ENCODE measurements at places on chromosomes 2 and 18. TPM values are rescaled to one million over a fixed set of nuclear protein-coding genes. Genes with fewer than 3 reads are reported as not detected.

GRCh38 chr2:157447741-157448140 lies 3.9 kb upstream of the CYTIP start:
- H3K4me1 ChIP-seq = peaks cover 56% of the 10 kb centered on the region
- peak overlapping the region; percentile 77 for H3K4me3 ChIP-seq
- H3K27me3 ChIP-seq = peaks cover 2% of the 10 kb centered on the region
- H3K27ac ChIP-seq = peak overlapping the region; percentile 86
- H3K36me3 ChIP-seq = peaks cover 25% of the 10 kb centered on the region

DNA sequence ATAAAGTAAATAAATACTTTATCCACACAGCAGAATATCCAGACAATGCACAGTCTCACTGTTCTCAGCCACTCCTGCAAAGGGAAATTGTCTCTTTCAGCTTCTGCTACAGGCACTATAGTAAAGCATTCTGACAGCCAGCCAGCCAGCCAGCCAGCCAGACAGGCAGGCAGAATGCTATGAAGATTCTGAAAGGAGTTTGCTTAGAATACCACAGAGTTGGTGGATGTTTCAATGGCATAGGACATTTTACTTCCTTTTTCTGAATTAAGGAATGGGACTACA lies 116.1 kb upstream of the CYP26B1 start:
- no peaks in the 10 kb centered on the region for H3K27me3 ChIP-seq
- no peak overlapping the region for H3K4me3 ChIP-seq
- no peaks in the 10 kb centered on the region for H3K4me1 ChIP-seq
- DNase-seq = no peak
- no peak overlapping the region for H3K27ac ChIP-seq
- H3K36me3 ChIP-seq = no peaks in the 10 kb centered on the region

DNA sequence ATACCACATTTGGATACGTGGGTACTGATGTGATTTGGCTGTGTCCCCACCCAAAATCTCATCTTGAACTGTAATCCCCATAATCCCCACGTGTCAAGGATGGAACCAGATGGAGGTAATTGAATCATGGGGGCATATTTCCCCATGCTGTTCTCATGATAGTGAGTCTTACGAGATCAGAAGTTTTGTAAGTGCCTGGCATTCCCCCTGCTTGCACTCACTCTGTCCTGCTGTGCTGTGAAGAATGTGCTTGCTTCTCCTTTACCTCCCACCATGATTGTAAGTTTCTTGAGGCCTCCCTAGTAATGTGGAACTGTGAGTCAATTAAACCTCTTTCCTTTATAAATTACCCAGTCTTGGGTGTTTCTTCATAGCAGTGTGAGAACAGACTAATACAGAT lies 70.3 kb downstream of the CHST9 start:
- no peak overlapping the region for H3K4me3 ChIP-seq
- no peak overlapping the region for H3K27ac ChIP-seq
- no peaks in the 10 kb centered on the region for H3K27me3 ChIP-seq
- H3K4me1 ChIP-seq = no peaks in the 10 kb centered on the region
- DNase-seq = no peak

DNA sequence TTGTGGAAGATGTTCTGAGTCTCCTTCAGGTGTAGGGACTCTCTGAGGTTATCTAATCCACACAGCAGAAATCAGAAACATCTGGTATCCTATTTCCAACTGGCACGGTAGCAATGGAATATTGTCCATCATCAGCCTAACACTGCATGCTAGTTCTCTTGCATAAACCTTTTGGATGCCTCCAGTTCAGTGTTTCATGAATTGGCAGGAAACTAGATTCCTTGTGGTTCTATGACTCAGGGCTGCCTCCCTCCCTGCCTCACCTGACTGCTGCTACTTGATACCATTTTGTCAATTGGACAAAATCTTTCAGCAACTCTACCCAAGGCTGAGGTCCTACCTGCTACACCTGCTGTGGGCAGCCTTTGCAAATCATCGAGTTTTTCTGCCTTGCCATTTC lies 130.9 kb downstream of the TPGS2 start:
- H3K4me3 ChIP-seq = no peak overlapping the region
- no peak overlapping the region for H3K27ac ChIP-seq
- DNase-seq = no peak
- no peaks in the 10 kb centered on the region for H3K36me3 ChIP-seq
- H3K4me1 ChIP-seq = no peaks in the 10 kb centered on the region
- H3K27me3 ChIP-seq = peaks cover 2% of the 10 kb centered on the region

The MARCHF4 gene
- total RNA-seq = not detected

The SCYGR4 gene
- not detected for total RNA-seq

The CCNYL1 gene
- total RNA-seq = 5.7 TPM

The ZNF514 gene
- 11.6 TPM for total RNA-seq

The CYS1 gene
- 0.07 TPM for total RNA-seq

DNA sequence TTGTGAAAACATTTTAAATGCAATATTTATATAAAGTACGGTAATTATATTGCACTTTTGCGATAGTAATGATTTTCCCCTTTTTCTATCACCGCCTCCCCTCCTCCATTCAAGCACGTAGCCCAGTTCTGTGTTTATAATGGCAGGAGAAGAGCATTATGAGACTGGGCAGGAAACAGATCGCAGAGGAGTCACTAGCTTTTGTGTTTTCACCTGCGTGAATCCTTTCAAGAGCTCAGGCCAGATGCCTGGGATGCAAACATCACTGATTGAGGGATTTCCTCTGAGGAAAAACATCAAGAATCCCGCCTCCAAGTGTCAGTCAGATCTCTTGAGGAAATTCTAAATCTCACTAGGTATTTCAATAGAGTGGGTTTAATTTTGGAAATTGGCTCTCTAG lies 178.4 kb upstream of the FN1 start:
- H3K4me1 ChIP-seq = no peaks in the 10 kb centered on the region
- no peaks in the 10 kb centered on the region for H3K36me3 ChIP-seq
- no peak overlapping the region for H3K27ac ChIP-seq
- H3K4me3 ChIP-seq = no peak overlapping the region

GRCh38 chr2:36780231-36780839 lies 83.8 kb downstream of the VIT start:
- peaks cover 8% of the 10 kb centered on the region for H3K27me3 ChIP-seq
- no peak for DNase-seq
- no peak overlapping the region for H3K4me3 ChIP-seq
- no peaks in the 10 kb centered on the region for H3K36me3 ChIP-seq
- peaks cover 2% of the 10 kb centered on the region for H3K4me1 ChIP-seq
- no peak overlapping the region for H3K27ac ChIP-seq

DNA sequence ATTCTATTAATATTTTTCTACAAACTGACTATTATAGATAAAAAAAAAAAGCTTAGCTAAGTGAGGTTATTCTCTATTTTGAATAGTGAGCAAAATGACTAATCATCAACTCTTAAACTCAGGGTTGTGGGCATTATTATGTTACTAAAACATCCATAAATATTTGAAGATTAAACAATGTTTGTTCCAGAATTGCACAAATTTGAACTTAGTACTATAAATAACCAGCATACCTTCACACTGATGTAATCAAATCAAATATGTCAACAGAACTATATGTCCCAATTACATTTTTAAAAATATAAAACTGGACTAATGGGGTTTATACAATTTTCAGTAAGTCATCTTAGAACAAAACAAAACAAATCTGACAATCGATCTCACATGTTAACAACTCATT lies 800.9 kb downstream of the LRP1B start:
- no peak for DNase-seq
- H3K27me3 ChIP-seq = no peaks in the 10 kb centered on the region
- no peaks in the 10 kb centered on the region for H3K4me1 ChIP-seq
- H3K36me3 ChIP-seq = no peaks in the 10 kb centered on the region
- no peak overlapping the region for H3K4me3 ChIP-seq

The IL1F10 gene
- total RNA-seq = not detected

DNA sequence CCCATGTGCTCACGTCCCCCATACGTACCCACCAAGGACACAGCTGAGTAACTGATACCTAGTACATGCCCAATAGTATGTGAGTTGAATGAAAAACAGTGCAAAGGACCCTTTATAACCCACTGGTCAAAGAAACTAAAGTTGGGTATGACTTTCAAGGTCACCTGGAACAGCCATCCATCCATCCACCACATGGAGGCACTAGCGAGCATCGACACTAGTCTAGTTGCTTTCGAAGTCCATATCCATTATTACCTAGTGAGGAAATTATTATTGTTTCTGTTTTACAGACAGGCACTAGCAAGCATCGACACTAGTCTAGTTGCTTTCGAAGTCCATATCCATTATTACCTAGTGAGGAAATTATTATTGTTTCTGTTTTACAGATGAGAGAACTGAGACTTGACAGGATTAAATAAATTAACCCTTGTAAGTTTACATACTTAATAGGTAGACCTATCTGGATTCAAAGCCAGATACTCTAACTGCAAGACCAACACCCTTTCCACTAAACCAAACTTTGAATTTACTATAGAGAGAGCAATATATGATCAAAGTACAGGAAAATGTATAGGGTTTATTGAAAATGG lies 233.7 kb downstream of the METTL4 start:
- H3K36me3 ChIP-seq = no peaks in the 10 kb centered on the region
- no peaks in the 10 kb centered on the region for H3K4me1 ChIP-seq
- no peak overlapping the region for H3K27ac ChIP-seq
- no peak overlapping the region for H3K4me3 ChIP-seq

- peaks cover 4% of the 10 kb centered on the region for H3K4me1 ChIP-seq
- no peak overlapping the region for H3K4me3 ChIP-seq
- no peaks in the 10 kb centered on the region for H3K27me3 ChIP-seq
- H3K27ac ChIP-seq = no peak overlapping the region
Observed at GRCh38 chr2:212723226-212723625, 184.6 kb upstream of the ERBB4 start.

The CPO gene
- total RNA-seq = not detected

The APCDD1 gene
- not detected for total RNA-seq

GRCh38 chr2:233311241-233311926 lies 3.8 kb downstream of the SAG start:
- no peak overlapping the region for H3K4me3 ChIP-seq
- H3K4me1 ChIP-seq = no peaks in the 10 kb centered on the region
- H3K27me3 ChIP-seq = no peaks in the 10 kb centered on the region
- H3K36me3 ChIP-seq = no peaks in the 10 kb centered on the region
- H3K27ac ChIP-seq = no peak overlapping the region
- no peak for DNase-seq

The GALNT1 gene
- 37.2 TPM for total RNA-seq

DNA sequence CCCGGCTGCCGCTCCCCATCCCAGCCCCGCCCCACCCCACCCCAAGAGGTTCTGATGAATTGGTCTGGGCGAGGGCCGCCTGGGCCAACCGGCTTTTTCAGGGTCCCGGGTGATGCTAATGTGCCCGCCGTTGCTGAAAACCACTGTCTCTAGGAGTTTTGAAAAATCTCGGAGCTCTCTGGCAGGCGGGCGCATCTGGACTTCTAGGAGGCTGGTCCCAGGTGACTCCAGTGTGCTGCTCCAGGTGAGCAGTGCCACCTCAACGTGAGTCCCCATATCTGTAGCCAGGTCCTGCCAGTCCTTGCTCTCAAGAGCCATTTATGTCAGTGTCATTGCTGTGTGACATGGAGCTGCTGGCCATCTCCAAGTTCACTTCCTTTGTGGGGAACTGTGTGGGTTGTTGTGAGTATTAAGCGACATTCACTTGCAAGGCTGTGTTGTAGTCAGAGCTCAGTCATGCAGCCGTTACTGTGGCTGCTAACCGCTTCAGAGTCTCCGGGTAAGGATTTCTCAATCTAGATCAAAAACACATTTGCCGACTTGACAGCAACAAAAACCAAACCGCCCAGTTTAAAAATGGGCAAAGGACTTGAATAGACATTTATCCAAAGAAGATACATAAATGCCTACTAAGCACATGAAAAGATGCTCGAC lies at the start of gene RFX8:
RFX8 (minus strand) TSS at position 382 of the 654 bp plus-strand sequence. CDS start 8,264 bp downstream, outside the sequence.
- DNase-seq = peak; percentile 84
- peak within 1 kb of the TSS; percentile 82 for H3K27ac ChIP-seq
- H3K36me3 ChIP-seq = no peaks in the 10 kb centered on the region
- H3K4me1 ChIP-seq = peaks cover 12% of the 10 kb centered on the region
- H3K4me3 ChIP-seq = peak within 1 kb of the TSS; percentile 80

The REG1B gene
- not detected for total RNA-seq

The DHRS9 gene
- 5.4 TPM for total RNA-seq

- no peaks in the 10 kb centered on the region for H3K36me3 ChIP-seq
- no peaks in the 10 kb centered on the region for H3K27me3 ChIP-seq
- H3K4me1 ChIP-seq = no peaks in the 10 kb centered on the region
- no peak overlapping the region for H3K4me3 ChIP-seq
- no peak for DNase-seq
Observed at GRCh38 chr2:34853646-34854045, 1254.5 kb upstream of the FAM98A start.

DNA sequence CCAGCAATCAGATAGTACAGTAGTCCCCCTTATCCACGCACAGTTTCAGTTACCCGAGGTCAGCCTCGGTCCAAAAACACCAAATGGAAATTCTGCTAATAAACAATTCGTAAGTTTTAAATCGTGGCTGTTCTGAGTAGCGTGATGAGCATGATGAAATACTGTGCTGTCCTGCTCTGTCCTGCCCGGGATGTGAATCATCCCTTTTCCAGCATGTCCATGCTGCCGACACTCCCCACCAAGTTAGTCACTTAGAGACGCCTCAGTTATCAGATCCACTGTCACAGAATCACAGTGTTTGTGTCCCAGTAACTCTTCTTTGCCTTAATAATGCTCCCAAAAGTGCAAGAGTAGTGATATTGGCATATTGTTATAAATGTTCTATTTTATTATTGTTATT lies 62.1 kb downstream of the MEX3C start:
- no peak for DNase-seq
- H3K4me1 ChIP-seq = peaks cover 2% of the 10 kb centered on the region
- no peaks in the 10 kb centered on the region for H3K27me3 ChIP-seq
- H3K27ac ChIP-seq = no peak overlapping the region
- no peak overlapping the region for H3K4me3 ChIP-seq

- H3K4me1 ChIP-seq = no peaks in the 10 kb centered on the region
- no peak for DNase-seq
- no peak overlapping the region for H3K4me3 ChIP-seq
- no peaks in the 10 kb centered on the region for H3K36me3 ChIP-seq
- H3K27me3 ChIP-seq = no peaks in the 10 kb centered on the region
Observed at GRCh38 chr2:34909992-34910705, 1311.0 kb upstream of the FAM98A start.

DNA sequence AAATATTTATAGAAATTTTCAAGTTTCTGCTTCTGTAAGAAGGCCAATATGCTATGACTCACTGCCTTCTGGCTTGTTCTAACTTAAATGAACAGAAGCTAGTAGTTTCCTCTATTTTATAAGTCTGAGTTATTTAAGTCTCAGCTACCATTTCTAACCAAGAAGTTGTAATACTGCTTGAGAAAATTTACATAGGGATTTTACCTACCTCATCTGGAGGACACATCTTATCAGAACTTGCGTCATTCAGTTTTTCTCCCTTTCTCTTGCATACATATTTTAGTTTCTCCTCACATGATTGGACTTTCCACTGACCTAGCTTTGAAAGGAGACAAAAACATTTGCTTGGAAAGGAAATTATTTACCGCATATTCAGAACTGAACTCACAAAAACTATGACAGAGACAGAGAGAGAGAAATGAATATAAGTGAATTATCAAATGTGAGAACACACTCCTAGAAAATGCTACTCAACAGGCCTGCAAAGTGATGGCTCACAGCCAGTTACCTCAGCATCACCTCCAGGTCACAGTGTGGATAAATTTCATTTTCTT lies 81.1 kb upstream of the CD302 start:
- H3K27me3 ChIP-seq = no peaks in the 10 kb centered on the region
- peak; percentile 72 for DNase-seq
- H3K4me1 ChIP-seq = peaks cover 61% of the 10 kb centered on the region
- H3K4me3 ChIP-seq = no peak overlapping the region

GRCh38 chr2:7881063-7881462 lies 800.8 kb upstream of the ID2 start:
- no peak for DNase-seq
- no peak overlapping the region for H3K4me3 ChIP-seq
- H3K27me3 ChIP-seq = no peaks in the 10 kb centered on the region
- H3K36me3 ChIP-seq = no peaks in the 10 kb centered on the region

The MATN3 gene
- not detected for total RNA-seq

The SRD5A2 gene
- total RNA-seq = not detected

The SPATA3 gene
- 0.24 TPM for total RNA-seq

Measured in activated CD4-positive, alpha-beta memory T cell treated with anti-CD3 and anti-CD28 coated beads for 36 hours (primary cell).